ENCODE measurements at places on chromosomes 16 and 17.

- peak; percentile 49 for DNase-seq
Measured at GRCh38 chr17:44077595-44077909, 7.0 kb downstream of the G6PC3 start.

- DNase-seq = no peak
Measured at GRCh38 chr17:73142872-73143381, 21.9 kb upstream of the SSTR2 start.

DNA sequence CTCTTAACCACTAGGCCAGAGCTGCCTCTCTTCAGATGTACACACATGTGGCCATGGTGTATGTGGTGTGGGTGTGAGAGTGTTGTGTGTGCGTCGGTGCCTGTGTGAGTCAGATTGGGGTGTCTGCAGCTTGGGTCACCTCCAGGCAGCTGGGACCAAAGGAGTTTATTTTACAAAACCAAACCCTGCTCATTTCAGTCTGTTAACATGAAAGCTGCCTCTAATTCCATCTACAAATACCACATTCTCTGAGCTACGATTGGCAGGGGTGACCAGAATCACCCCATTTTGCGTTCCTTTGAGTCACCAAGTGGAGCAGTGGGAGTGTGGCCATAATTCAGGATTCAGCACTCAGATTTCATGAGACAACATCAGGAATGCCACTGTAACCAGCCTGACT lies 105.3 kb downstream of the IRX5 start:
- DNase-seq = no peak

DNA sequence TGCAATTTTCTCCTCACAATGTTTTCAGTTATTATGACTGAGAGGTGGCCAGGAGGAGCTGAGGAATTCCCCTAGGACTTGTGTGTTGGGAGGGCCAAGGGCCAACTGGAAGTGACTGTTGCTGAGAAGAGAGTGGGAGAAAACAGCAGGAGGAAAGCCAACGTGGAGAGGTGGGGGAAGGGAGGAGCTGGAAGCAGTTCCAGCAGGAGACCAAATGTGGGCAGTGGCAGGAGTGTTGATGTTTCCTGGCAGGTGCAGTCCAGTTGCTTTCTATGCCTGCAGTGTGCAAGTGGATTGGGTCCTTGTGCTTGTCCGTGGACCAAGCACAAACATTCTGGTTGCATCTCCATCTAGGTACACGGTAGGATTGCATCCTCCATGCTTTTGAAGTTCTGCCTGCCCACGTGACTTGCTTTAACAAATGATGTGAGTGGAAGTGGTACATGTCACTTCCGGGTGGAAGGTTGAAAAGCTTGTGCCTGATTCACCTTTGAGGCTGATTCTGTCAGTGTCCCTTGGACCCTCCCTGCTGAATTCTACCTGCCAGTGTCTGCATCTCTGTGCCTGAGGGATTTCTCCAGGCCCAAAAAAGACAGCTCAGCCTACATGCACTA lies 54.7 kb upstream of the CRHR1 start:
- DNase-seq = no peak

GRCh38 chr17:35167666-35168065 lies 20.0 kb downstream of the UNC45B start:
- DNase-seq = no peak

GRCh38 chr17:68693896-68694295 lies 92.7 kb upstream of the FAM20A start:
- no peak for DNase-seq

DNA sequence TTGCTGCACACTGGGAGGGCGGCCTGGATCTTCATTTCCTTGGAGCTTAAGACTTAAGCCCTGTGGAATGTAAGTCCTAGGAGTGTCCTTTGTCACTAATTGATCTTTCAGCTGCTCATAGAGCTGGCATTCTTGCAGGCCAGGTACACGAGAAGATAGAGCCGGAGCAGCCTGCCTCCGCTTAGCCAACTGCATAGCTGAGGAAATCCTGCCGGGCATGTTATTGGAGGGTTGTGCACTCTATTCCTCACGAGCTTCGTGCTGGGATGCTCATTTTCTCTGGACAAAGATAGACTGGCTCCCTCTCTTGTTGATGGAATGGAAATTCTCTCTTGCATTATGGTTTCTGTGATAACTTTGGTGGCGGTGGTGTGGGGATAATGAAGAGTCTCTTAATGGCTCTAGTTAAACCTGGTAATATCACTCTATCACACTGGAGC lies 76.9 kb downstream of the RPA1 start:
- no peak for DNase-seq

DNA sequence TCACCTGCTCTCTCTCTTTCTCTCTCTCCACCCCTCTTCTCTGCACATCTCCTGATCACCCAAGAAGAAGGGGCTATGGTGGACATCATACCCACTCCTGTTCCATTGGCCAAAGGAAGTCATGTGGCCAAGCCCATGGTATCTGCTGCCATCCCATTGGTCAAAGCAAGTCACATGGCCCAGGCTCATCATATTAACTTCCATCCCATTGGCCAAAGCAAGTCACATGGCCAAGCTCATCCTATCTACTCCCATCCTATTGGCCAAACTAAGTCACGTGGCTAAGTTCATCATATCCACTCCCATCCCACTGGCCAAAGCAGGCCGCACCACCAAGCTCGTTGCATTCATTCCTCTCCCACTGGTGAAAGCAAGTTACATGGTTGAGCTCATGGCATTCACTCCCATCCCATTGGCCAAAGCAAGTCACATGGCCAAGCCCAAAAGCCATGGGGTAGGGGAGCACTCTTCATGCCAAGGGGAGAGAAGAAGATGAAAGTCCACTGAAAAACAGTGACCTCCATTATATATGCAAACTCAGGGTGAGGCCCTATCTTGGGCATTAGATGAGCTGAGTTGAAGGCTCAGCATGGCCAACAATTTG lies 29.2 kb downstream of the SNX20 start:
- DNase-seq = no peak

DNA sequence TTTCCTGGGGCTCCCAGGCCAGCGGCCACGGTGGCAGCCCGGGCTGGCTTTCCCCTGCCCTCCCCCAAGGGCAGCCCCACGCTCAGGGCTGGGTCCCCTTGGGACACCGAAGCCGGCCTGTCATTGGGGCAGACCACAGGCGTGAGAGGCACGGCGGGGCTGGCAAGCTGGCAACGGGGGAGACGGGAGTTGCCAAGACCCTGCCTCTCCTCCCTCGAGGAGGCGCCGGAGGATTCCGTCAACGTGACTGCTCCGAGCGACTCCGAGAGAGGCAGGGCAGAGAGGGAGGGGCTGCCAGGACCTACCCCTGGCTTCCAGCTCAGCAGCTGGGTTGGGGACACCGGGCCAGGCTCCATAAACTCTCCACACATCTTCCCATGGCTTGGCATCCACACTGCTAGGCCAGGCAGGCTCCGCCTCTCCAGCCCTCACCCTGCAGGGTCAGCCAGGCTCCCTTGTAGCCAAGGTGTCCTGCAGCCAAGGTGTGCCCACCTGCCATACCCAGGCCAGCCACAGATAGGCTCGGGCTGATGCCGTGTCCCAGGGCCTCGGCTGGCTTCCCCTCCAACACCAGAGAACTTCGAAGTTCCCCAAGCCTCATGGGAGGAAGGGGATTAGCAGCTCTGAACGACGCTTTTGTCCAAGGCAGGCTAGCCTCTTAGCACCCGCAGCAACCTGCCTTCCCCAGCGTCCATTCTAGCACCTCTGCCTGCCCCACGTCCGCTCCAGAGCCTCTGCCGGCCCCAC lies 25.5 kb downstream of the TIMM22 start:
- DNase-seq = peak; percentile 79

GRCh38 chr16:85515319-85515745 lies 97.8 kb upstream of the GSE1 start:
- no peak for DNase-seq

DNA sequence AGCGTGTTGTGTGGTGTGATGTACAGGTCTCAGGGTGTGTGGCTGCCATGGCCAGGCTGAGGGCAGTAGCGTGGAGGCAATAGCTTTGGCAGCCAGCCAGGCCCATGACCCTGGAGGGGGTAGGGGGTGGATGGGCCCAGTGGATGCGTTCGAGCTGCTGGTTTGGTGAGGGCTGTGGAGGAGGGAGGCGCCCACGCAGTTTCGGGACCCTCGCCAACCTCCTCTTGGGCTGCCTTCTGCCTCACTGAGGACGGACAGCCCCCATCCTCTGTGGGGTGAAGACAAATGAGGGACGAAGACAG lies 238.6 kb upstream of the GSE1 start:
- peak; percentile 34 for DNase-seq

DNA sequence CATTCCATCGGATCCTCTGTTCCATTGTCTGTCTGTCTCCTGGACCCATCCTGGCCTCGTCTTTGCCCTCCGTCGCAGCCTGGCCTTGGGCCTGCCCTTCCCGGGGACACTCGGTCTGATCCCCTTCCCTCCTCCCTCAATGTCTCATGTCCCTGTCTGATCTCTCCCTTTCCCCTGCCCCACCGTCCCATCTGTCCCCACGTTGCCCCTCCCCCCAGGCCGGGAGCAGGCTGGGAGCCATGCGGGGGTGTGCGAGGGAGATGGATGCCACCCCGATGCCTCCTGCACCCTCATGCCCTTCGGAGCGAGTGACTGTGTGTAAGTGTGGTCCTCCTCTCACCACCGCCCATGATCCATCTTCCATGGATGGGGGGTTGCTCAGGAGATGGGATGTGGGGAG lies 5.3 kb upstream of the ATP2A1 start:
- DNase-seq = no peak

- peak; percentile 89 for DNase-seq
Measured at GRCh38 chr17:7834542-7834956, 532 bp downstream of the KDM6B start.

DNA sequence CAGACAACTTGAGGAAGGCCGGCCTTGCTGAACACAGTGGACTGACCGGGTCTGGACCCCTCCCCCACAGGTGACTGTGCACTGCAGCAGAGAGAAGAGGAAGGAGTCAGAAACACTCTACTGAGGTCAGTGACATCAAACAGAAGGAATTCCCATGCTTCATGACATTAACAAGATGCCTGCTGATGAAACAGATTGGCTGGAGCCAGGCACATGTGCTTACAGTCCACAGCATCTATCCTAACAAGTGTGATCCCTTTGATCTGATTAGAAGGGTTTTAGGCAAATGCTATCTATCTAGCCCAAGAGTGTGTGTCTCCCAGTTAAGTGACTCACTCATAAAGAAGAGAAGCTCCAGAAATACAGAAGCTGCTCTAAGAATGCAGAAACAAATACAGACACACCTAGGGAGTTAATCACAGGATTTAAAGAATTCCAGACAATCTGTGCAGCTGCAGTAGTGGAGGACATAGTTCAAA lies 90.2 kb downstream of the SYCE1L start:
- DNase-seq = no peak

DNA sequence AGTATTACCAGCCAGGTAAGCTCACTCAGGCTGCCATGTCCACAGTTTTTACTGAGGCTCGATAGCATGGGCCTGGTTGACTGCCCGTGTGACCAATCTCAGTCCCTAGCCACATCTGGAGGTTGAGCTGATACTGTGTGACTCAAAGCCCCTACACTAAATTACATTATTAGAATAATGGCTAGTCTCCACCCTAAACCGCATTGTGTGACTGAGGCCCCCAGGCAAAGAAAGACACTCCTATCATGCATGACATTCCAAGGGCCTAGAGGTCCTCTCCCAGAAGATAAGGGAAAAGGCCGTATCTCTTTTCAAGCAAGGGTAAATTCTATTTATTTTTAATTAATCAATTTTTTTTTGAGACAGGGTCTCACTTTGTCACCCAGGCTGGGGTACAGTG lies 505.3 kb downstream of the HAPSTR1 start:
- no peak for DNase-seq

- no peak for DNase-seq
Measured at GRCh38 chr17:44707755-44708400, 587 bp upstream of the DBF4B start.

Measured in upper lobe of left lung (tissue), 6 donors.